Aorta (tissue), 5 donors: ENCODE measurements at places on chromosomes 6 and 20. TPM values are rescaled to one million over a fixed set of nuclear protein-coding genes. Genes with fewer than 3 reads are reported as not detected.

DNA sequence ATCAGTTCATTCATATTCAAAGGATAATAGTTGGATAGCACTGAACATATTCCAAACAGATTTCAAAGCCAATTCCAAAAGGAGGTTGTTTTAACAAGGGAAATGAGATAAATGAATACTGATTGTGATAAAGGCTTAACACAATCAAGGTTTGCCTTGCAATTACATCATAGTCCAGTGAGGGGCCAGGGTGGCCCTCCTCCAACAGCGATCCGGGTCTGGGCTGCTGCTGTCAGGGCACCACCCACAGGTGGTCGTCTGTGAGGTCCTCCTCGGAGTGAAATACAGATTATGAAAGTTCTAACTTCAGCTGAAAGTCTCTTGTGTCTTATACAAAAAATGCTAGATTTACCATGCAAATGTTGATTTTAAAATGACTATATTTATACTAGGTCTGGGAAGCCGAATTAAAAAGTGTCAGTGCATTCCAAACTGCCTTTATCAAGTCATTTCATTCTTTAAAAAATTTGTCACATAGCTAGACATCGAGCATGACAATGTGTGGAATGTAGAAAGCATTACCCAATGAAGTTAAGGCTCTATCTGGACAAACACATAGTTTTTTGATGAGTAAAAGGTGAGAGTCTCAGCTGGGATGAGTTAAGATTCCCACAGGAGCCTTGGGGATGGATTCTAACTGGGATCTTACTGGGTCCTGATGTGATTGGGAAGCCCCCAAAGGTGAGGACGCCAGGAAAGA is 65.9 kb upstream of the SLC22A23 start:
- DNase-seq: no peak

The PPIL6 gene
- 1.0 TPM for total RNA-seq

GRCh38 chr6:14966096-14966905 is 279.6 kb upstream of the JARID2 start:
- no peak for DNase-seq

DNA sequence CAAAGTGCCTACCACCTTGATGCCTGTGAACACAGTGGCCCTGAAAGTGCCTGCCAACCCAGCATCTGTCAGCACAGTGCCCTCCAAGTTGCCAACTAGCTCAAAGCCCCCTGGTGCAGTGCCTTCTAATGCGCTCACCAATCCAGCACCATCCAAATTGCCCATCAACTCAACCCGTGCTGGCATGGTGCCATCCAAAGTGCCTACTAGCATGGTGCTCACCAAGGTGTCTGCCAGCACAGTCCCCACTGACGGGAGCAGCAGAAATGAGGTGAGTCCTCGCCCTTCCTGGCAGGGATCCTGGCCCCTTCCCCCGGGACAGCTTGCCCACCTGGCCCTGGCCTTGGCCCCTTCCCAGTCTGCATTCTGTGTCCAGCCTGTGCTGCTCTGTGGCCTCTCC is 17.9 kb downstream of the MAVS start:
- no peak for DNase-seq

GRCh38 chr20:46563170-46563859 is 12.9 kb upstream of the OCSTAMP start:
- DNase-seq: no peak

The FRS3 gene
- 5.4 TPM for total RNA-seq

DNA sequence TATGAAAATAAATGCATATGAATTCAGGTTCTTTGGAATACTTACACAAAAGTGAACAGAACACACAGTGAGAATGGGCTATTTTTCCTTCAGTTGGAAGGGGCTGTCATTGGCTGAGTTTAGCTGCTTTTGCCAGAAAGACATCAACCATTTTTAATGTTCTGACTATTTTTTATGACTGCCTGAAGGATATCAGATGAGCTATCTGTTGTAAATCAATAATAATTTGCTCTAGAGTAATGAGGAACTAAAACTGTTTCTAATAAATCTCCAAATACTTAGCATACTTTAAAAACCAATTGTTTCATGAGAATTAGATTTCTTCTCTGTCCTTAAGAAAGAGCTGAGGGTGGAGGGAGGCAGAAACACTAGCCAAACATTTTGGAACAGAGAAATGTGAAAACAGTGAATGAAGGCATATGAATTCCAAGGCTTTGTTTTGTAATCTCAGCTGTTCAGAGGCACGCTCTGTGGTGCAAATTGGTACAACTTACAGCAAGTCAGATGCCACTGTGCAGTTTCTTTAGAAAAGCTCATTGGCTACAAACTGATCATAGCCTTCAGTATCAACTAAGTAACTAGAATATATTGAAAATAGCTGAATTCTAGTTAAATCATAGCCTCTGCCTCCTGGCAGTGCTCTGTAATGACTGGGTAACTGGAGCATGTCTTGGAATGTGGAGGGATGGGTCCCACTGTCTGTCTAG is 228.9 kb upstream of the JAG1 start:
- no peak for DNase-seq

The TSPO2 gene
- not detected for total RNA-seq

The VIP gene
- total RNA-seq: 1.5 TPM

GRCh38 chr6:84568971-84569370 is 195.4 kb downstream of the TBX18 start:
- no peak for DNase-seq

The PI16 gene
- 383 TPM for total RNA-seq

DNA sequence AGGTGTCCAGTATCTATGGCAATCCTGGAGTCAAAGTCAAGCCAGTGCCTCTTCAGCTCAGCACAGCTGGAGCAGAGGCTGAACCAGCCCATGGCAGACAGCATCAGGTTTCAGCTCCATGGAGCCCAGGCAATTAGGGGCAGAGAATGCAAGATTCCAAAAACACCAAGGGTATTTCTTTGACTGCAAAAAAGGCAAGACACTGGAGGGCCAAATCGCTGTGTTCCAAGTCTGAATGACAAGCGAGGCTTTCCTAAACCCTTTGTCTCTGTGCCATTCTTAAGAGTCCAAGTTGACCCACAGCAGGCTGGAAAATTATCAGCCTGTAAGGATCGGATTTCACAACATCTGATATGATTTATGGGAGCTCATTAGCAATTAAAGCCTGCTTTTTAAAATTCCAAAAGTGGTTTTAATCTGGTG is 49.7 kb upstream of the TGM3 start:
- DNase-seq: no peak

DNA sequence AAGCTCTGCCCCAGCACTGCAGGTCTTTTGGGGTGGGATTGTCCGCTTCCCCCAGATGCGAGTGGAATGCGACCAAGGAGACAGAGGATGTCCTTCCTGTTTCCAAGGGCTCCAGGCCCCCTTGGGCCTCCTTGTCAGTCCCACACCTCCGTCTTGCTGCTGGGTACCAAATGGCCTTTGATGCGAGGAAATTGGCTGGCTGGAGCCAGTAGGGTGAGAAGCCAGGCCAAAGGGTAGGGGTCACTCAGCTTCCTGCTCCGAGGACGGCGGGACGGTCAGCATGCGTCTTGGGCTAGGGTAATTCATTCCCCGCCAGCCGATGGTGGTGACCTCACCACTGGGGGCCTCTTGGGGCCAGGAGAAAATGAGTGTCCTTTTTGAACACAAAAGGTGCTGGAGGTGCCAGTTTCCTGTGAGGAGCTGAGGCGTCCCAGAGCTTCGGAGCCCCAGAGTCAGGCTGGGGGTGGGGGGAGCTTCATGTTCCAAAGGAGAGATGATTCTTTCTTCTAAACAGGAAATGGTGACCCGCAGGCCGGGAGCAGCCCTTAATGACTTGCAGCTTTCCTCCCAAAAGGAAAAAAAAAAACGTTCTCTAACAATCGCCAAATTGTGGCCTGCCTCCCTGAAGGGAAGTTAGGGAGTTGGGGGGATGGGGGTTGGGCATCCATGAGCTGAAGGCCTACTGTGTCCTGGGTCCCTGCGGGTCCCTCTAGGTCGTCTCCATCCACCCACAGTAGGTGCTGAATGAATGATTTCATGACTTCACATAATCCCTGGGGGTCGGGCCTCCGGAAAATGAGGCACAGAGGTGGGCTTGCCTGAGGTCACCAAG is 6.7 kb downstream of the SNAI1 start:
- DNase-seq: peak; percentile 74

The KHDC1 gene
- 1.8 TPM for total RNA-seq

DNA sequence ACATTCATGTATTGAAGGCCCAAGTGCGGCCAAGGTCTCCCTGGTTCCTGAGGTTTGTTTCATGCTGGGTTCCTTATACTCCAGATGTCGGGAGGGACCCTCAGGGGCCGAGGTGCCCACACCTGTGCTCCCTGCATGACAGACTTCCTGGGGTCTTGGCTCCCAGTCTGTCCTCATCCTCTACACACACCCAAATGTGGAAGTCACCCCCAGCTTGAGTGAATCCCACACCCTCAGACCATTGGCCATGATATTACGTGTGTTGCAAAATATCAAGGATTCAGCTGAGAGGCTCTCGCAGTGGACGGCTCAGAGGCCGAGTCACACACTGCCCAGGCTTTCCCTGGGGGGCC is 82.2 kb upstream of the DUSP22 start:
- DNase-seq: no peak

- no peak for DNase-seq
Observed at GRCh38 chr6:101482606-101483005, 89.1 kb downstream of the GRIK2 start.

- no peak for DNase-seq
Observed at GRCh38 chr20:62163986-62164762, 18.7 kb upstream of the MTG2 start.

The NR2E1 gene
- not detected for total RNA-seq

The GTSF1L gene
- total RNA-seq: not detected

DNA sequence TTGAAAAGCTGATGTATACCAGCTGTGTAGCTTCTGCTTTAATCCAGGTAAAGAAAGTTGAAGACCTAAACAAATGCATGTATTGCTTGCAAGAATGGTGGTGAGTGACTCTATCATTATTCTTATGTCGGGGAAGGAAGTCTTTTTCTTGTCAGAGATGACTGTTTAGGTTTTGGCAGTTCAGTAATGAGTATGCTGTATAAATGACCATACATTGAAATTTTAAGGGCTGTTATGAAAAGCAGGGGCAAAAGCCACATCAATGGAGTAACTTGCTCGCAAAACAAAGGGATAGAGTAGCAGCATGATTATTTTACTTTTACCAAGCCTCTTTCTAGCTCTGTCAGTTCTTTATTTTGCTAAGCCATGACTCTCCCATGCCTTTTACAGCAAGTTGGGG is 55.9 kb upstream of the NUP153 start:
- no peak for DNase-seq

DNA sequence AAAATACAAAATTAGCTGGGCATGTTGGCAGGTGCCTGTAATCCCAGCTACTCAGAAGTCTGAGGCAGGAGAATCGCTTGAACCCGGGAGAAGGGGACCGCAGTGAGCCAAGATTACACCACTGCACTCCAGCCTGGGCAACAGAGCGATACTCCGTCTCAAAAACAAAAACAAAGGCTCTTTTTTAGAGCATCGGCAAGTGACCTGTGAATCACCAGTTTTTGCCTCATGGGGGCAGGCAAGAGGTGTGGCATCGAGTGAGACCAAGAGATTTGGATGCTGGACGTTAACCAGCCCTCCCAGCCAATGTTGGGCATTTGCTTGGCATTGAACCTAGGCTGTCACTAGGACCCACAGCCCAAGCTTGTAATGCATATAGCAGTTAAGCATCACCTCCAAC is 14.6 kb upstream of the CDK5RAP1 start:
- DNase-seq: peak; percentile 57

GRCh38 chr6:79841577-79842375 is 105.6 kb downstream of the ELOVL4 start:
- no peak for DNase-seq

- DNase-seq: no peak
Observed at GRCh38 chr6:158251565-158251964, 60.7 kb upstream of the TULP4 start.

The DDX43 gene
- 0.78 TPM for total RNA-seq

DNA sequence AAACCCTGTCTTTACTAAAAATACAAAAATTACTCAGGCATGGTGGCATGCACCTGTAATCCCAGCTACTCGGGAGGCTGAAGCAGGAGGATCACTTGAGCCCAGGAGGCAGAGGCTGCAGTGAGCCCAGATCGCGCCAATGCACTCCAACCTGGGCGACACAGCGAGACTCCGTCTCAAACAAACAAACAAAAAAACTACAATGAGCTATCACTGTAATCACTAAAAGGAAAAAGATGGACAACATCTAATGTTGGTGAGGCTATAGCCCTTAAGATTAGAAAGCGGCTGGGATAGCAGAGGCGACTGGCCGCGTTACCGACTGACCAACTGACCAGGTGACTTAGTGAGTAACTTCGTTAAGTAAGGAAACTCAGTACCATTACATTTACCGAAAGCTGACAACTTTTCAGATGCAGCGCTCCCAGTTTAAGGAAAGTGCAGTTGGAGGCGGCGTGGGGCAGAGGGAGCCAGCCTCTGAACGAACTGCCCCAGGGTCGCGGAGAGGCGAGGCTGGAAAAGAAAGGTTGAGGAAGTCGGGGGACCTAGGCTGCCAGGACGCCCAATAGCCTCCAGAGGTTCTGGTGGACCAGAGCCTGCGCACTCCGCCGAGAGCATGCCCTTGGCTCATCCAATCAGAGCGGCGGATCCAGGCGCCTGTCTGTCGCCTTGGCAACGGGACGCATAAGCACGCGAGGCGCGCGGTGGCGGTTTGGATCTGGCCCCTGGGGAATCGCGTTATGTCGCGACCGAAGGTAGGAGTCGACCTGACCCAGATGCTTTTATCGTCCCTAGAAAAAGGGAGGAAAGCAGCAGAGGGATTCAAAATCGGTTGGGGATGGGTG is 8.9 kb downstream of the TTLL9 start:
- peak; percentile 98 for DNase-seq

The NDUFAF4 gene
- 13.4 TPM for total RNA-seq

DNA sequence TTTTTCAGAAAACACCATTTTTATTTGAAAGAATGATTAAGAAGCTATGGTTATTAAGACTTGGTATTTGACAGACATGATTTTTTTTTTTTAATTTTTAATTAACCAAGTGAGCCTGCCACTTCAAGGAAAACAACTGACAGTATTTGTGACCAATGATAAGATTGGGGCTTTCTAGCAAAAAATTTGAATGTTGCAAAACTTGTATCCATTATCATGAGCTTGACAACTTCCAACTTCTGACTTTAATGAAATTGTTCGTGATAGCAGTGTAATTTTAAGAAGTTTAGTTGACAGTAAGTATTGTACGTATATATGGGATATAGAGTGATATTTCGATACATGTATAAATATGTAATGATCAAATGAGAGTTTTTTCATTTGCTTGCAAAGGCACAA is 21.6 kb upstream of the POM121L2 start:
- DNase-seq: no peak

- DNase-seq: no peak
Observed at GRCh38 chr20:56157530-56158203, 90.9 kb upstream of the MC3R start.

DNA sequence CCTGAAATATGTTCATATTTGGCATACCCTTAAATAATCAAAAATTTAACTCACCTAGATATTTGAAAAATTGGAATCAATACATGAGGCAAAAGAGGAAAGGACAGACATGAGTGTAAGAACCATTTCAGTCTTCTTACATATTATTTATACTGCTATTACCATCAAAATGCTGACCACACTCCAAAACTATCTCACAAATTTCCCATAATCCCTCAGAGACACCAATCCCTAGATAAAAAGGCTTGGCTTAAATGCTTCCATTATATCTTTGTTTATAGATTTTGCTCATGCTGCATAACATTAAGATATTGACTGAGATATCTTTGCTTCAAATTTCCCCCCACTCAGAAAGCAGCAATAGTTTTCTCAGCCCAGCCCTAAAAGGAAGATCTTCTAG is 11.7 kb upstream of the NT5DC1 start:
- DNase-seq: no peak

The ARFGEF3 gene
- 2.5 TPM for total RNA-seq
